ENCODE measurements at places on chromosomes 5 and 9.
A peak's percentile ranks its signal among the peaks of the same experiment; 100 is the strongest.

DNA sequence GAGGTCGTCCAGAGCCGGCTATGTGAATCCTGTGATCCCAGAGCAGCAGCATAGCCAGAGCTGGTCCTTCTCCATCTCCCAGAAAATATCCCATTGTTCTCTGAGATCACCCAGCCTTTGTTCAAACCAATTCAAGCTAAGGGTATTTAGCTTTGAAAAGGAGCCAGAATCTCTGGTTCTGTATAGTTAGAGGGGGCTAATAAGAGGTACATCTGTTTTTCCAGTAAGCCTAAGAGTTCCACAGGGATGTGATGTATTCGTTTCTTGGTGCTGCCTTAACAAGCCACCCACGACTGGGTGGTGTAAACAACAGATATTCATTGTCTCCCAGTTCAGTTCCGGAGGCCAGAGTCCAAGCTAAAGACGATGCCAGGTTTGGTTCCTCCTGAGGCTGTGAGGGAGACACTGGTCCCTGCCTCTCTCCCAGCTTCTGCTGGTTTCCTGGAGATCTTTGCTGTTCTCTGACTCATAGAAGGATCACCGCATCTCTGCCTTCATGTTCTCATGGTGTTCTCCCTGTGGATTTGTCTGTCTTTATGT lies 344.8 kb downstream of the MTRR start:
- DNase-seq: no peak

GRCh38 chr5:56684159-56684558 lies 131.2 kb upstream of the MAP3K1 start:
- DNase-seq: no peak

GRCh38 chr5:143040622-143041021 lies 270.4 kb downstream of the ARHGAP26 start:
- DNase-seq: no peak

DNA sequence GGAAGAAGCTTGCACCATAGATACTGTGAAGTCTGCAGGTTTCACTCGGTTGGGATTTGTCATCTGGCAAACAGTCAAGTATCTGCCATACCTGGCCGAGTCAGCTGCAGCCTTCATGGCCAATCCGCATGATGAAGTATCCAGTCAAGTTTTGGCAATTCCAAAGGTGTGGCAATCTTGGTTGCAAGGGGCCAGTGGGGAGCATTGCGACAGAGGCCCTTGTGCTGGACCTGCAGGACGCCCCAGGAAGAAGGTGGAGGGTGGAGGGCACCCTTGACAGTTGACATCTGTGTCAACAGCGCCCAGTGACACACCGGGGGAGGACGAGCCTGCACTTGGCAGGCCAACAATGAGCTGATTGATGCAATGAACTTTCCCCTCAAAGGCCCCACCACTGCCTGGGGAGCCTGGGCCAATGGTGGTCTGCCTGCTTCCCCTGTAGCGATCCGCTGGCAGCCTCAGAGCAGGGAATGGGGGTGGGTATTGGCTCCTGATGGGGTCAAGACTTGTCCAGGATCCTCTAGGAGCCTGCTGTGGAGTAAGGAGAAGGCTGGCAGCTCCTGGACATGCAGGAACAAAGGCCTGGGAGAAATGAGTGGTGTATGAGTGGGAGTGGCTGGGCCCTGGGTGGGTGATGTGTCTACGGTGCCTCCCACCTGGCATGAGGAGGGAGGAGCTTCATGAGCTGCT lies 122.8 kb upstream of the PITX1 start:
- peak; percentile 8 for DNase-seq

DNA sequence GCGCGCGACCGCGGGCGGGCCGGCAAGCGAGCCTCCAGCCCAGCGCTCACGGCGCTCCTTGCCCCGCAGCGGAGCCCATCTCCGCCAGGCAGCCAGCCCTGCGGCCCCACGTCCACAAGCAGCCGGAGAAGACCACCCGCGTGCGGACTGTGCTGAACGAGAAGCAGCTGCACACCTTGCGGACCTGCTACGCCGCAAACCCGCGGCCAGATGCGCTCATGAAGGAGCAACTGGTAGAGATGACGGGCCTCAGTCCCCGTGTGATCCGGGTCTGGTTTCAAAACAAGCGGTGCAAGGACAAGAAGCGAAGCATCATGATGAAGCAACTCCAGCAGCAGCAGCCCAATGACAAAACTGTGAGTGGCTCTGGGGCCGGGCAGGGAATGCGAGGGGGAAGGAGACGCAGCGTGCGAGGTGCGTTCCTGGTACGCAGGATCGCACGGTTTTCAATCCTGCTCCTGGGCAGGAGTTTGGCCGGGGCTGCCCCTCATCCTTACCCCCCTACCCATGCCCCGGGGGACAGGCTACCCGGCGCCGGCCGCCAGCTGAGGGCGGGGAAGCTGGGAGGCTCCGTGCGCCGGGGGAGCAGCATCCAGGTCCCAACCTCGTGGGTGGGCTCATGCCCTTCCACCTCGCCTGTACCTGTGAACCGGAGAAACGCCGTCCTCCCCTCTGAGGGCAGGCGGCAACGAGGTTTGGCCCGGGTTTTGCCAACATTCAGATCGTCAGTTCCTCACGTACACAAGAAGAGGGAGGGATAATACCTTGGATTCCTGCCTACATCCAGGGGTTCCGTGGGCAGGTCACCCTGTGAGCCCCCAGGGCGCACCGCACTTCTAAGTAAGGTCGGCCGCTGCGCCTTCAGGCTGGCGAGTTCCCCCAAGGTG lies 6.6 kb downstream of the ISL1 start:
- DNase-seq: no peak

DNA sequence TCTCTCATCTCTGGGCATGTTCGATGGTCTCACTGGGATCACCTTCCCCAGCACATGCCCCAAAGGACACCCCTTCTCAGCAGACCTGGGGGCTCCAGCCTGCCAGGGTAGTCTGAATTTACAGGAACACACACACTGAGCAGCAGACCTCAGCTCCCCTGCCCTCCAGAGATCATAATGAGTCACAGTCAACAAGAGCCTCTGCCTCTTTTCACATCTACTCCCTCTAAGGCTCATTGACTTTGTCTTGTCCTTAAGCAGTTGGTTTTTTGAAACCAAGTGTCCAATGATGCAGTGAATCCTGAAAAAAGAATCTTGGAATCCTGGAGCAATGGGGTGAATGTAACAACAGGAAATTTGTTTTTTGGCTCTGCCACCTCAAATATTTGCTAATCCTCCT lies 20.8 kb downstream of the GABBR2 start:
- DNase-seq: no peak

- DNase-seq: peak; percentile 26
Measured at GRCh38 chr9:31542384-31543055, 841.9 kb upstream of the ACO1 start.

GRCh38 chr5:115480271-115480670 lies 64.3 kb downstream of the FEM1C start:
- DNase-seq: no peak

DNA sequence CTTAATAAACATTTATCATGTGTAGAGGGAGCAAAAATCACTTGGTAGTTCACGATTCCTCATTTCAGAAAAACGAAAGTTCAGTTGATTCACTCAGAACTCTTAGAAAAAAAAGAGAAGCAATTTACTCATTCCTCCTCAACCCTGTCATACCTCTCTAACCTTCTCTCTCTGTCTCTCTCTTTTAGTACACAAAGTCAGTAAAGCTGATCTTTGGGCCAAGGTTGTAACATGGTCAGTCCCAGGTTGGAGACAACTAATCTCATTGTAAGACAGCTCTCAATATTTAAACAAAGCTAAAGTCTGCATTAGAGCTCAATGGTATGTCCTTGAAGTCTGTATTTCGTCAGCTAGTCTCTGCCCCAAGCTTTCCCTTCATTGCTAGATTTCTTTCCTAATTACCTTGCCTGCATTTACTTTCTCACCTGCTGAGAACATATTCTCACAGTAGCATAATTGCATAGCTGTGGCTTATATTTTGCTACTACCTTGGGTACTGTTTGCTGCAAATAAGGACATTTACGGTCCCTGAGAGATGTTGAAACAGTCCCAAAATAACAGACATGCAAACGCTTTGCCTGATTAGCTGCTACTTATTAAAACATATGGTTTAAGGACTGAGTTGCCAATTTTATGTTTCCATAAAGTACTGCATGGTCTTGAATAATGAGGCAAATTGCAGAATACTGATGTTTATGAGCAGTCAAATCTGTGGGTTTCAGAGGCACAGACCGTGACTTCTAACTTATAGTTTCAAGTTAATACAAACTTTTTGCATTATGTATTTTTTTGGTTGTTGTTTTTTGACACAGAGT lies 138.3 kb downstream of the GPBP1 start:
- DNase-seq: no peak

DNA sequence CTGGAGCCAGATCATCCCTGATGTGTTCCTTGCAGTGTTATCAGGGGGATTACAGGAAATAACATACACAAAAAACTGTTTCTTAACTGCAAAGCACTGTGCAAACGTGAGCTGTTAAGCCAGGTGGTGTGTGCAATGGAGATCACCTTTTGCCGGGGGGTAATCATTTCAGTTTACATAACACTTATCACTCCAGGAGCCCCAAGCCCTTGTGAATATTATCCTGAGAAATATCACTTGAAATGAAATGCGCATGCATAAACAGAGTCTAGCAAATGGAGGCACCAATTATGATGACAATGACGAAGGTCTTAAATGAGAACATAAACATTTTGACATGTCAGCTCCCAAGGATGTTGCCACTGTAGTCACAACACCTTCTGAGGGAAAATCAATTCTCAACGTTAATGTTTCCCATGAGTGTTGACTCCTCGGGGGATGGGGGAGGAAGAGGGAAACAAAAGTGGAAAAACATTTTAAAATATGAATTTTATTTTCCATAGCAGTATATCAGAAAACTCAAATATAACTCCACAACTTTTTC lies 54.5 kb upstream of the RAD23B start:
- DNase-seq: no peak

DNA sequence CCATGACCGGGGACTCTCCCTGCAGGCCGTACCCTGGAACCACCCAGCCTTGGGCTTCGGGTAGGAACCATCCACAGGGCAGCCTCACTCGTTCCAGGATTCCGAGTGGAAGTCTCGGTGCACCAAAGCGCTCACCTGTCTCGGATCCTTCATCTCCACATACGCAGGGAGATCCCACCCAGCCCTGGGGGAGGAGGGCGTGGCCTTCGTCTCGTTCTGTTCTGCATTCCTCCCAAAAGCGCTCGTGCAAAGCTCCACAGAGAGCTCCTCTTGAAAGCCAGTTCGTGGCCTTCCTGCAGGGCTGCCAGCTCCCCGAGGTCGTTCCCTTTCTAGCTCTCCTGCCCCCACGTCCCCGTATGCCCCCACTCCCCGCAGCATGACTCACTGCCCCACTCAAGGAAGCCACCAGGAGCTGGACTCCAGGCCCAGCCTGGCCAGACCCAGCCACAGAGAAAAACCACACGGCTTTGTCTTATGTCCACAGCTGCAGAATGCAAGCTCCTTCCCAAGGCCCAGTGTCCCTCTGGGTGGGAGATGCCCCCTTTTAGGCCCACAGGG lies 65.0 kb upstream of the SARDH start:
- DNase-seq: no peak

DNA sequence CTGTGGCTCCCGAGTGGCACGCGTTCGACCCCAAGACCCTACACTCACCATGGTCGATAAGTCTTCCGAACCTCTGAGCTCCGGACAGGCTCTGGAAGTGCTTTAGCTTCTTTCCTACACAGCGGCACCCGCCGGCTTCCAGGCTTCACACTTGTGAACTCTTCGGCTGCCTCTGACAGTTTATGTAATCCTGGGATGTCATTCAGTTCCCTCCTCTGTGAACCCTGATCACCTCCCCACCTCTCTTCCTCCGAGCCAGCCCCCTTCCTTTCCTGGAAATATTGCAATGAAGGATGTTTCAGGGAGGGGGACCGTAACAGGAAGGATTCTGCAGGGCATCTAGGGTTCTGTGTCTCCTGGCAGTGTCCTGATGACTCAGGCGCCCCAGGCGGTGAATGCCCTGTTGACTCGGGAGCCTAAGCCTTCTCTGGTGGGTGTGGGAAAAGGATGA lies at the start of gene CD14:
Gene CD14 (minus strand): TSS at position 155 of the 451 bp plus-strand sequence. CDS start 104 bp downstream, at position 51.
- DNase-seq: peak; percentile 56

DNA sequence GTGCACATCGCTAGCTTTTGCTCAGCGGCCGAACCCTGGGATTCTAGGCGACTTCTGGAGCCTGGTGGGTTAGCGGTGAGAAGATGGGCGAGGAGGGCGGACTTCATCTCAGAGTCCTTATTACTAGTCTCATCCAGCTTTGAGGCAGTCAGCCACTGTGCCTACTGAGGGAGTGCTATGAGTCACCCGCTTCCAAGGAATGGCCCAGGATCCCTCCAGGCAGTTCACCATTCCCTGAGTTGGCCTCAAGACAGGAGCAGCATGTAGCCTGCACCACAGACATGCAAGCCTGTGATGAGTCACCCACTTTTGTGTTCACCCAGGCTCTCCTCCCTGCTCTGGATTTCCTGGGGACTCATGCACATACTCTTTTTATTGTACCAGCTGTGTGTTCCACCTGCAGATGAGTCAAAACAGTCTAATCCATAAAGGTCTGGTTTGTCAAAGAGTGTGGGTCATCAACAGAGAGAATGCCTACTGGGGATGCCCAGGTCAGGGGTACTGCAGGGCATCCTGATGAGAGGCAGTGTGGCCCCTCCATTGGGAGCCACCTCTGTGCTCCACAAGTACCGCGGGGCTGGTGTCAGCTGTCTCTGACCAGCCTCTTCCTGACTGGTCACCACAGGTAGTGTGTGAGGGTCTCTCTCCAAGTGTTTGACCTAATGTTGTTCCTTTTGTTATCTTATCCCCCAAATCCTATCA lies 20.2 kb downstream of the SLC22A5 start:
- DNase-seq: no peak

DNA sequence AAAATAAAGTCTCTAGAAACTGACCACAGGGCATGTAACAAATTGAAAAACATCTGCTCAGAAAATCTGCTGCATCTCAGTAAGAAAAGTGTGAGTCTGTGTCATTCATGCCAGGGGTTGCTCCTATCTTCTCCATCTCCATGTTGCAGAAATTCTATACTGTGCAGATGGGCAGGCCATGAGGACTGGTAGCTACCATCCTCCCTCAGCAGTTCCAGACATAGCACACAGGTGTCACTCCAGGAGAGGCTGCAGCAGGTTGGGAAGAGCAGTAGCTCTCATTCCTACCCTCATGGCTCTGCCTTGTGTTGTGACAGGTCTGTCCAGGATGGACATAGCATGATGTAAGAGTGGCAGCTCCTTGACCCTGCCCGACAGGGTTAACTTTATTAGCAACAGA lies 173.4 kb downstream of the NDUFS4 start:
- DNase-seq: no peak

- no peak for DNase-seq
Measured at GRCh38 chr9:117957267-117957666, 253.1 kb downstream of the TLR4 start.
